Osteoblast (primary cell): ENCODE measurements at places on chromosomes 2 and 18. TPM values are rescaled to one million over a fixed set of nuclear protein-coding genes. Genes with fewer than 3 reads are reported as not detected.

Gene LPIN2
- total RNA-seq = 47.7 and 48.1 TPM in 2 replicates

Gene CPLX4
- total RNA-seq = not detected in 2 replicates

Gene RBKS
- total RNA-seq = 1.1 and 2.1 TPM in 2 replicates

Gene IL36RN
- total RNA-seq = not detected in 2 replicates

Gene PMS1
- total RNA-seq = 29.3 and 30.6 TPM in 2 replicates

Gene SLC38A11
- not detected in 2 replicates for total RNA-seq

Gene LYG2
- total RNA-seq = not detected in 2 replicates

Gene LIMS4
- total RNA-seq = 6.9 and 15.9 TPM in 2 replicates

Gene NFU1
- 34.0 and 36.2 TPM in 2 replicates for total RNA-seq

Gene MSTN
- total RNA-seq = under 0.01 TPM in 1 of 2 replicates, not detected in the other

Gene BOLL
- not detected in 2 replicates for total RNA-seq

Gene UNC80
- total RNA-seq = not detected in 2 replicates

Gene RAB6C
- not detected in 2 replicates for total RNA-seq

Gene FLACC1
- 0.72 and 1.5 TPM in 2 replicates for total RNA-seq

Gene APCDD1
- 1.8 and 3.3 TPM in 2 replicates for total RNA-seq

Gene MAL
- not detected in 2 replicates for total RNA-seq

Gene MC2R
- not detected in 2 replicates for total RNA-seq

Gene NOSTRIN
- 0.59 and 1.4 TPM in 2 replicates for total RNA-seq

Gene ADCY3
- total RNA-seq = 47.4 and 52.2 TPM in 2 replicates

Gene IL1F10
- total RNA-seq = not detected in 2 replicates

Gene ARL4C
- total RNA-seq = 133 and 145 TPM in 2 replicates

Gene ADCYAP1
- total RNA-seq = not detected in 2 replicates

Gene C2orf78
- total RNA-seq = not detected in 2 replicates

Gene MALL
- total RNA-seq = 4.4 and 5.1 TPM in 2 replicates

Gene PECR
- 9.7 and 10.1 TPM in 2 replicates for total RNA-seq

Gene SIX3
- not detected in 2 replicates for total RNA-seq
